ENCODE measurements at places on chromosomes 12 and 14.
A peak's percentile ranks its signal among the peaks of the same experiment; 100 is the strongest.

DNA sequence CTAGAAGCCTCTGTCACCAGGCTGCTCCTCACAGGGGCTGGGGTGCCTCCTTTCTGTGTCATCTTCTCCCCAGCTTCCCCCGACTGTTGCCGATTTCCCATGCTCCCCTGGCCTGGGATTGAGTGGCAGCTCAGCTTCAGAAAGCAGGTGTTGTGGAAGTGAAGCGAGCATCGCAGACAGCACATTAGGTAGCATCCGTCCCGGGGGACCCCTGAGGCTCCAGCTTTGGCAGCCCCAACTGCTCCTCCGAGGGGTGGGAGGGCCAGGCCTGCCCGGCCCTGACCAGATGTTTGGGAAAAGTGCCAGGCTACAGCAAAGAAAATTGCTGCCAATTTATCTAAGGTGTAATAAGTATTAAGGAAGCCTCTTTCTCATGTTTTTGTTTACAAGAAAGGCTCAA is 1045.6 kb downstream of the BCL11B start:
- no peak for DNase-seq

GRCh38 chr14:91354979-91355685 is 62.5 kb downstream of the CCDC88C start:
- DNase-seq, result peak; percentile 46

- no peak for DNase-seq
Measured at GRCh38 chr12:119417440-119417839, 82.9 kb downstream of the CCDC60 start.

GRCh38 chr14:92099802-92100201 is 6.6 kb downstream of the ATXN3 start:
- no peak for DNase-seq

GRCh38 chr12:41636653-41637052 is 448.5 kb downstream of the PDZRN4 start:
- no peak for DNase-seq

DNA sequence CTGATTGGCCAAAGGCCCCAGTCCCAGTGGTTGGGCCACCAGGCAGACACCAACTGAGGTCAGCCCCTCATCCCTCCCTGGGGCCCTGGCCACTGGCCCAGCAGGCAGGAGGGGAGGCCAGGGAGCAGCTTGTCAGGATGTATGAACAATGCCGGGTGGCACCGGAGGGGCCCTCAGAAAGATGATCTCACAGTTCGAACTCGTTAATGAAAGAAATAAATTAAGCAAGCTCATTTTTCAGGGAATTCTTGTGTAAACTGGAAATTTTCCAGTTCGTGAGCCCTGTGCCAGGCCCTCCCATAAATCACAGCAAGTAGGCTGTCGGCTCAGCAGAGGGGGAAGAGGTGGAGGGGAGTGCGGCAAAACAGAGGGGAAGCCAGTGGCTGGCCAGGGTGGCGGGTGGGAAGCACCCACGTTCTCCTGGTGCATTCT is 177.0 kb upstream of the VASH1 start:
- DNase-seq, result no peak

DNA sequence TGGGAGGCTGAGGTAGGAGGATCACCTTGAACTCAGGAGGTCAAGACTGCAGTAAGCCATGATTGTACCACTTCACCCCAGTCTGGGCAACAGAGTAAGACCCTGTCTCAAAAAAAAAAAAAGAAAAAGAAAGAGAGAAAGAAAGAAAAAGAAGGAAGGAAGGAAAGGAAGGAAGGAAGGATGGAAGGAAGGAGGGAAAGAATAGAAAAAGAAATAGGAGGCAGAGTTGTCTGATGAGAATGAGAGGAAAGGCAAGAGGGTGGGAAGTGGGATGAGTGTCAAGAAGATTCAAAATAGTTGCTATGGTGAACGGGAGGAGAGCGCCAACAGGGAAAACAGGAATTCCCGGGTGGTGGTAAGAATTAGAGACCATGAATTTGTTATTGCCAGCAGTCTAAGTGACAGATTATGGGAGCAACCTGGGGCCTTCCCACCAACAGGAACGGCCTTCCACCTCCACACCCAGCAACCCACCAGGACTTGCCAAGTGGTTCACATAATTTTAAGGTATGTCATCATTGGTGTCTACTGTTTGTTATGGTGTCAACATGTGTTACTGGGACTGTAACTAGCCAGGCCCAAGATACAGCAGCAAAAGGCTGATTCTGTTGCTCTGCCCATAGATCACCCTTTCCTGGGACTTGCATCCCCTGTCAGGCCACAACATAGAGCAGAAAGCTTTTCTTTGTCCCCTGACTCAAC is 36.1 kb upstream of the C12orf76 start:
- DNase-seq, result no peak

DNA sequence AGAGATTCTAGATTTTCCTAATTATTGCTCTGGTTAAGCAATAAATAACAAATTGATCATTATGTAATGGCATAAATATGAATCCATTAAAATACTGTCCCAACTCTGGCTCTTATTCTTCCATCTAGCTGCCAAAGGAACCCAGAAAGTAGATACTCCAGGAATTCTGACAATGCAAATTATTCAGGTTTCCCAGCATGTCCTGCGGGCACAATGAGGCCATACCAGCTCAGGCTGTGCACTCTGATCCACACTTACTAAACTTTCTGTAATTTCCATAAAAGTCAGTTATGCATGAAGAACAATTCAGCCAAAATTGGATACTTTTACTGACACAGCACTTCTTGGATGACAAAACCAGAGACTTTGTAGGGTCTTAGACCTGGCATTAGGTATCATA is 576.3 kb downstream of the KCNH5 start:
- DNase-seq, result no peak

GRCh38 chr14:96817750-96818666 is 20.8 kb downstream of the VRK1 start:
- DNase-seq, result no peak

GRCh38 chr12:99029511-99030271 is 384.6 kb downstream of the APAF1 start:
- no peak for DNase-seq

DNA sequence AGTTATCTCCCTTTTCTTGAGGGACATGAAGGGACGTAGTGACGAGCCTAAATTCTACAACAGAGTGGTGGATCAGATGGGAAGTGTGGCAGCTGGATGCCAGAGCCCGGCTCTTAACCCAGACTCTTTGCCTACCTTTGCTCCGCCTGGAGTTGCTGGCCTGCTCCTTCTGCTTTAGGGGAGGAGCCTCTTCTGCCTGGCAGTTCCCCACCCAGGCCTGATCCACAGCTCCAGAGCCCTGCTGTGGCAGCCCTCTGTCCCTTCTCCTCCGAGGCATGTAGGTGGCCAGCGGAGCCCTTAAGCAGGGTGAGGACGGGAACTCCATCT is 2.3 kb upstream of the PRPH start:
- DNase-seq, result no peak

- no peak for DNase-seq
Measured at GRCh38 chr14:23556700-23557440, 799 bp downstream of the THTPA start.

DNA sequence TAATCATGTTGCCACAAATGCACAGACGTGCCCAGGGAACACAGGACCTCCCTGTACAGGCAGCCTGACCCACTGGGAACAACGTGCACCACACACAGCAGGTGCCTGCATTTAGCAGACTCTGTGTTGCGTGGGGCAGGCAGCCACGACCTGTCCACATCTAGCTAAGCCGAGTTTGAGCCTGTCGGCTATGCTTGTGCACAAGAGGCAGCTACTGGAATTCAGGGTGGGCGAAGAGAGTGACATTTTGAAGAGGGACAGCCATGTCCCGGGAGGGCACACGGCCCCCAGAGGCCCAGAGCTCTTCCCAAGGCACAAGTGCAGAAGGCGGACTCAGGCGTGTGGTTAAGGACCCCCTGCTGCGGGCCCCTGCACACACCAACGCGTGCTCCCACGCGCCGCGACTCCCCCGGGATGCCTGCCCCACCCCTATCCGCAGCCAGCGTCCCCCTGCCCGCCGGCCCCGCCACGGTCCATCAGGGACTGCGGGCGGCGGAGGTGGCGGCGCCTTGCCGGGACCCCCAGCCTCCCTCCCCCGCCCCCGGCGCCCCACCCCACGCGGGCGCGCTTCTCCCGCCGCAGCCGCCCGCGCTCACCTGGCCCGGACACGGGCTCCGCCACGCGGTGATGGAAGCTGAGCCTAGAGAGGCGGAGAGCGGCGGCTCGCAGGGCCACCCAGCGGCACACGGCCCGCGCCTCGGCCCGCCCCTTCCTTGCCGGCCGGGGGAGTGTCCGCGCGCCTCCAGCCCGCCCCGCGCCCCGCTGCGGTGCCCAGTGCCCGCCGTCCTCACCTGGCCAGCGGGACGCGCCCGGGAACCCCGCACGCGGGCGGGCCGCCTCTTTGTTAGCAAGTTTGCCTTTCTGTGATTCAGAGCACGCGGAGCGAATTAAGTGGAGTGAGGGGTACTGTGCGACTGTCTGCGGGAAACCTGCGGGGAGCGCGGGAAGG is 125.3 kb upstream of the PRMT8 start:
- no peak for DNase-seq

DNA sequence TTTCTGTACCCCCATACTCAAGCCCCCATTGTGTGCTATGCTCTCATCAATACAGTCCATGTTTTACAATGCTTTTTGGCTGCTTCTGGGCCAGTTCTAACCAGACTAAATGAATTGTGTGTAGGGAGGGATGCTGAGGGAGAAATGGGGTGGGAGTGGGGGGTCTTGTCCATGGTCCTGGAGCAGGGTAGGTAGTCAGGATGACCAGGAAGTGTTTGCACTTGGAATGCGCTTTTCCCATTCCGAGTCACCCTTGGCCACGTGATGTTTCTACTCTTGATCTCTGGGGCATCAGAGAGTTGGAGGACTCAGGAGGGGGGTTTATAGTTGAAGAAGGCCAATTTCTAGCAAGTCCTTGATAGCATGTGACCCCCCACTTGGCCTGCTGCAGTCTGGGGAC is 1.2 kb upstream of the SMIM41 start:
- no peak for DNase-seq

- DNase-seq, result no peak
Measured at GRCh38 chr12:10740182-10740581, 17.1 kb upstream of the YBX3 start.

DNA sequence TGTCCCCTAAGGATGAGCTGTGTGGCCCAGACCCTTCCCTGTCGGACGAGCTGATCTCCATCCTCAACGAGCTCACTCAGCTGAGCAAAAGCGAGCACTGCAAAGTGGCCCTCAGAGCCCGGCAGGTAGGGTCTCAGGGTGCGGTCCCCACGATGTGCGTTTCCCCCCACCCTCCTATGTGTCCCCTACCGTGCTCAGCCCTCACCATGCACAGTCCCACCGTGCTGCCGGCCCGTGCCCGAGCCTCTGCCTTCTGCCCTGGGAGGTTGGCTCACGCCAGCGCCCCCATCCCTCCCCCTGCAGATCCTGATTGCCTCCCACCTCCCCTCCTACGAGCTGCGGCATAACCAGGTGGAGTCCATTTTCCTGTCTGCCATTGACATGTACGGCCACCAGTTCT is 86.6 kb downstream of the FOXN4 start:
- DNase-seq, result no peak

DNA sequence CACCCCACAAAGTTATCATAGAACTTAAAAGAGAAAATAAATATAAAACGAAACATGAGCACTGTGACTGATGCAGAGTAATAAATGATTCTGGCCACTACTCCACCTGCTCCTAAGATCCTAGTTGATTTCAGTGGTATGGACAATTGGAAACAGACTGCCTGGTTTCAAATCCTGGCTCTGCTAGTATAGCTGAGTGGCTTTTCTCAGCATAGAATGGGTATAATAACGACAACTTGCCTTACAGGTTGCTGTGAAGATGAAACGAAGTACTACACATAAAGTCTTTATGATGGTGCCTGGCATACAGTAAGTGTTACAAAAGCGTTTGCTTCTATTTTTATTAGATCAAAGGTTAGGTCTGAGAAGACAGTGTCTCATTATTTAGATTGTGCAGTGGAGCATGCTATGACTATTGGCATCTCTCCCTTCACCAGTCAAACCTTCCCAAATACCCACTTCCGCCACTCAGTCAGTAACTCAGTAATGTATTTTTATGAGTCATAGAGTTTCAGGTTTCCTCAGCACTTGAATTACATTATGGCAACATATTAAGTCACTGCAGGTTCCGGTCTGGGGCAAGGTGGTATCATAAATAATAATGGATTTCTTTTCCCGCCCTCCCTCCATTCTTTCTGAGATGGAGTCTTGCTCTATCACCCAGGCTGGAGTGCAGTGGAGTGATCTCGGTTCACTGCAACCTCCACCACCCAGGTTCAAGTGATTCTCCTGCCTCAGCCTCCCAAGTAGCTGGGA is 29.7 kb upstream of the NR2C1 start:
- DNase-seq, result peak; percentile 36

GRCh38 chr14:61532123-61532505 is 163.2 kb upstream of the HIF1A start:
- DNase-seq, result no peak

DNA sequence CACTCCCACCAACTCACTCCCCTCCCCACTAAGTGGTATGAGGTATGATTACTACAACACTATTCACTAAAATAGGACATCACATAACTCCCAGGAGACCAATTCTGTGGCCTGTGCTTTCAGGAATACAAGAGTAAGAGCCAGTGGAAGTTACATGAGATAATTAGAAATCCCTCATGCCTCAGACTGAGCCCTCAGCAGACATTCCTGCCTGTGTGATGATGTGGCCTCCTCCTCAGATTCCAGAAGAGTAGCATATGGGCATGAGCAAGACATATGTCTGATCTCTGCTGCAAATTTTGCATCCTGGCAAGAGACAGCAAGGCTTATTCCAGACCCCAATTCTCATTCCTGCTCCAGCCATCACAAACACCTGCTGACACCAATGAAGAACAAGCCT is 46.0 kb upstream of the BMP4 start:
- no peak for DNase-seq

GRCh38 chr14:29805415-29806123 is 122.1 kb downstream of the PRKD1 start:
- DNase-seq, result no peak

DNA sequence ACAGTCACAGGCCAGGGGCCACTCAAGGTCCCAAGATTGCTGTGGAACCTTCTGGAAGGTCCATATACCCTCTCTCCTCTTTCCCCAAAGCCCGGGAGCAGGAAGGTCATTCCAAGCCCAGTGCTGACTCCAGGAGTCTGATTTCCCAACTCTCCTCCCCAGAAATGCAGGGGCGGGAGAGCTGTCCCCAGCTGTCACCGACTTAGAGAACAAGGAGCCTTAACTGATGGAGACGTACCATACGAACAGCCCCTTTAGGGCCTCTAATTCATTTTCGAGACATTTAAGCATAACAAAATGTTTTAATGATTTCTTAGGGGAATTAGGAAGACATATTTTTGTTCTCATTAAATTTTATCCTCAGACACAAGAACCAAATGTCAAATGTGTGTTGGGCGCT is 99.2 kb downstream of the PHETA1 start:
- DNase-seq, result no peak

DNA sequence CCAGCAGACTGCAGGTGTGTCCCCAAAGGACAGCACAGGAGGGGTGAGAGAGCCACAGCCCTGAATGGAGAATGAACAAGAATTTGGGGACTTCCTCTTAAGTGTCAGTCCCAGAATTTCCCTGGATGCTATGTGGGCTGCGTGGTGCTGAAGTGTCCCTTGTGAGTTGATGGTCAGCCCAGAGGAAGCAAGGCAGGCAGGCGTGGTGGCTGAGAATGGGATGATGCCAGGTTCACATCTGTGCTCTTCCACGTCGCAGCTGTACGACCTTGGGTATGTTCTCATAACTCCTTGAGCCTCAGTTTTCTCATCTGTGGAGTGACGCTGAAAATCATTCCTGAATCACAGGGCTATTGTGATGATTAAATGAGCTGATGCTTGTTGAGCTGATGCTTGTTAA is 62.1 kb upstream of the GPATCH2L start:
- no peak for DNase-seq
